ENCODE measurements at places on chromosomes 11 and 22. TPM values are rescaled to one million over a fixed set of nuclear protein-coding genes. Genes with fewer than 3 reads are reported as not detected.

DNA sequence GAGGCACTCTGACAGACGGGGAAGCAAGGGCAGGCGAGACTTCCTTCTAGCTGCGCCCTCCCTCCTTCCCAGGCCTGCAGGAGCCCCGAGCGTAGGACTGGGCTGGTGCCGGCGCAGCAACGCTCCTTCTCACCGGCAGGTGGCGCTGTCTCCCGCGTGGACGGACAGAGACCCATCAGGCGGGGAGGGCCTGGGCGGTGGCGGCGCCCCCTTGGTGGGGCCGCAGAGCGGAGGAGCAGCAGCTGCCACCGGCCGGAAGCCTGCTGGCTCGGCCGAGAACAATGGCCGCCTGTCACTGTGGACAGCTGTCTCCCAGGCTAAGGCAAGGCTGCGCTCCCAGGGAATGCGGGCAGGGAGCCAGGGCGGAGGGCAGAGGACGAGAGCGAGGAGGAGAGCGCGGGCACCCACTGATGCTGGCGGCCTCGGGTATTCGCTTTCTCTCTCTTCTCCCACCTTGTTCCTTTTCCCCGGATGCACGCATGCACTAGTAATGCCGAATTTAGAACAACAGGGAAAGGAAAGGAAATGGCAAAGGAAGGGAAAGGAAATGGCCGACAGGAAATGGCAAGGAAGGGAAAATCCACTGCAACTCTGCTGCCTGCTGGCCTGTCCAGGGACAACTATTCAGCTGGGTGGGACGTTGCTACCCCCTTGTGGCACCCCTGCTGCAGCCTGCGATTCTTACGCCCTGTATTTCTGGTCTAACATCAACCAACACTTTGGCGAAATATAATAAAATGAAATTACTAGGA is 14.4 kb downstream of the PPM1F start:
- H3K27ac ChIP-seq, result peak overlapping the region; percentile 97
- no peaks in the 10 kb centered on the region for H3K27me3 ChIP-seq
- no peaks in the 10 kb centered on the region for H3K36me3 ChIP-seq
- DNase-seq, result peak; percentile 97
- H3K4me3 ChIP-seq, result peak overlapping the region; percentile 57
- no peaks in the 10 kb centered on the region for H3K4me1 ChIP-seq

GRCh38 chr11:118607401-118608359 is at the start of gene PHLDB1:
PHLDB1 (plus strand) TSS chr11:118607615; CDS start chr11:118613837, 6,222 bp downstream.
- no peaks in the 10 kb centered on the region for H3K4me1 ChIP-seq
- H3K27ac ChIP-seq, result peak within 1 kb of the TSS; percentile 92
- peak within 1 kb of the TSS; percentile 76 for H3K4me3 ChIP-seq
- no peaks in the 10 kb centered on the region for H3K27me3 ChIP-seq

DNA sequence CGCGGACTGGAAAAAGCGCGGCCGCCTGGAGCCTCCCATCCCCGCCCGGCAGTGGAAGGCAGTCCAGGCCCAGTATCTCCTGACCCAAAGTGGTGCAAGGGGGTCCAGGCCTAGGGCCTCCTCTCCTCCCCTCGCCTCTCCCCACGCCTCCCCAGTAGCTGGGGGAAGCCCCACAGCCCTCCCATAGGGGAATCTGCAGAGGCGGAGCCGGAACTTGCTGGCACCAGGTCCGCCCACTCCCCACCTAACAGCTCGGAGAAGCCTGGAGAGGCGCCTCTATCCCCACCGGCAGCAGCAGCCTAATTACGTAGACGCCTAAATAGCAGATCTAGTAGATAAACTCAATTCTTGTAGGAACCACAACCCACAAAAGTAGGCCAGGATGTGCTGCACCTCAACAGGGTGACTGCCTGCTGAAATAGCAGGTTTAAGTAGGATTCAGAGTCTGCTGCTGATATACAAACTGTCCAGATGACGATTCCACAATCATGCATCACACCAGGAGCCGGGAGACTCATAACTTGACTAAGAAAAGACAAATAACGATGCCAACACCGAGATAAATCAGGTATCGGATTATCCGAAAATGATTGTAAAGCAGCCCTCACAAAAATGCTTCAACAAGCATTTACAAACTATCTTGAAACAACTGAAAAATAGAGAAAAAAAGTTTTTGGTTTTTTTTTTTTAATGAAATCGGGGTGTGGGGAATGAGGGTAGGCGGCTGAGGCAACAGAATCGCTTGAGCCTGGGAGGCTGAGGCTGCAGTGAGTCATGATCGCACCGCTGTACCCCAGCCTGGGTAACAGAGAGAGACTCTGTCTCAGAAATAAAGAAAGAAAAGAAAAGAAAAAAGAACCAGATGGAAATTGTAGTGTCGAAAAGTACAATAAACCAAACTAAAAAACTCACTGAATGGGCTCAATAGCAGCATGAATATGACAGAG is 11.4 kb upstream of the BRD1 start:
- peak; percentile 75 for DNase-seq
- no peaks in the 10 kb centered on the region for H3K27me3 ChIP-seq
- no peaks in the 10 kb centered on the region for H3K36me3 ChIP-seq
- no peaks in the 10 kb centered on the region for H3K4me1 ChIP-seq
- no peak overlapping the region for H3K4me3 ChIP-seq
- no peak overlapping the region for H3K27ac ChIP-seq

- no peak overlapping the region for H3K4me3 ChIP-seq
- no peak overlapping the region for H3K27ac ChIP-seq
- H3K4me1 ChIP-seq, result no peaks in the 10 kb centered on the region
- H3K36me3 ChIP-seq, result no peaks in the 10 kb centered on the region
- no peaks in the 10 kb centered on the region for H3K27me3 ChIP-seq
These were observed 18.3 kb upstream of the TTLL12 start for GRCh38 chr22:43205261-43205691.

DNA sequence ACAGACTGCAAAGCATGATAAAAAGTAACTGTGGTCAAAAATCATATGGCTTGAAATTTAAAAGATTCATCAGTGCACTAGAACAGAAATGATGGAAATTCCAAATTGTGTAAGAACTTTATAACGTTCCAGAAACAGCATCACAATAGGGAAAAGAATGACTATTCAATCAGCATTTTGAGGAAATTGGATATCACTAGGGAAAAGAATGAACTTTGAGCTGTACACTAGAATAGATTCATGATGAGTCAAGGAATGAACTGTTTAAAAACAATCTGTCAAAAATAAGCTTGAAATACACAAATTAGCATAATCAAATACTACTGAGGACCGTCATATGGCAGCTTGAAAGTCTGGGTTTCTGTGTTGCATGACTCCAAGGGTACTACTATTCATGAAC is 20.5 kb upstream of the HEPHL1 start:
- H3K4me1 ChIP-seq, result no peaks in the 10 kb centered on the region
- H3K36me3 ChIP-seq, result no peaks in the 10 kb centered on the region
- H3K27me3 ChIP-seq, result no peaks in the 10 kb centered on the region
- no peak overlapping the region for H3K27ac ChIP-seq
- no peak for DNase-seq

DNA sequence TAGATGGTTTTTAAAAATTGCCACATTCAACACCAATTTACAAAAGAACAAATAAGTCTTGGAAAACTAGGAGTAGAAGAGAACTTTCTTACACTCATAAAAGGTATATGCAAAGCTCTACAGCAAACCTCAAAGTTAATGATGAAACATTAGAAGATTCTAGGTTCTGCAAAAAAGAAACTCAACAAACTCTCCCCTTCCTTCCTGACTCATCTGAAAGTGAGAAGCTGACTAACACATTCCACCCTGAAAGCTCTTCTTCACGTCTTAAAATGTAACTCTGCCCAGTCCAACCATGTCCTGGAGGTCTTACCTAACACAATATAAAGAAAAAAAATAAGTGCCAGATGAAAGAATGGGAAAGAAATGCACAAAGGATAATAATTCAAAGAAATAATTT is 218.9 kb upstream of the ISX start:
- no peak overlapping the region for H3K4me3 ChIP-seq
- no peak for DNase-seq
- H3K27me3 ChIP-seq, result no peaks in the 10 kb centered on the region
- no peaks in the 10 kb centered on the region for H3K4me1 ChIP-seq

DNA sequence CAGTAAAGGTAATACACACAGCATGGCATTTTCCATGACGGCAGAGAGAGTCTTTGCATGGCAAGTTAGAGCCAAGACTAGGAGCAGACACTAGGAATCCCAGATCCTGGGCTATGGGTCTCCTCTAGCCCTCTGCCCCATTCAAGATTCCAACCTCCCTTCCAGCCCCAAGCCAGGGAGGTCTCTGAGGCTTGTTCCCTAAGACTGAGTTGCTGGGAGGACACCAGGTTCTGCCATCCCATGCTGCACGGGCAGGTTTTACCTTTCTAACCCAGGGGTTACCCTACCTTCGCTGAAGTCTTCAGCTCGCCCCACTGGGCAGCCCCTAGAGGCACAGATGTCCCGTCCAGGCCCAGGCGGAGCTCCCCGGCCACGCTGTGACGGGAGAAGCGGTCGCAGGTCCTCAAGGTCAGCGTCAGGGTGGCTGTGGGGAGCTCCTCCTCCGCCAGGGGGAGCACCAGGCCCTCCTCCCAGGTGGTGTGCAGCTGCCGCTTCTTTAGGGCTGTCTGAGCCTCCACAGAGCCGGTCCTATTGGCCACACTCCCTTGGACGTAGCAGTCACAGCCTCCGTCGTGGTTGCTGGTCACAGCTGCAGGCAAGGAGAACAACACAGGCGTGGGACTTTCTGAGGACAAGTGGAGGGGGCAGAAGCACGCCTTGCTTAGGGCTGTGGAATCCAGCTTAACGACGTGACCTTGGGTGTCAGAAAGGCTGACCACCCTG is 33.8 kb downstream of the SYT13 start:
- H3K4me3 ChIP-seq, result no peak overlapping the region
- H3K27me3 ChIP-seq, result no peaks in the 10 kb centered on the region
- H3K36me3 ChIP-seq, result no peaks in the 10 kb centered on the region
- H3K4me1 ChIP-seq, result no peaks in the 10 kb centered on the region
- DNase-seq, result peak; percentile 54

DNA sequence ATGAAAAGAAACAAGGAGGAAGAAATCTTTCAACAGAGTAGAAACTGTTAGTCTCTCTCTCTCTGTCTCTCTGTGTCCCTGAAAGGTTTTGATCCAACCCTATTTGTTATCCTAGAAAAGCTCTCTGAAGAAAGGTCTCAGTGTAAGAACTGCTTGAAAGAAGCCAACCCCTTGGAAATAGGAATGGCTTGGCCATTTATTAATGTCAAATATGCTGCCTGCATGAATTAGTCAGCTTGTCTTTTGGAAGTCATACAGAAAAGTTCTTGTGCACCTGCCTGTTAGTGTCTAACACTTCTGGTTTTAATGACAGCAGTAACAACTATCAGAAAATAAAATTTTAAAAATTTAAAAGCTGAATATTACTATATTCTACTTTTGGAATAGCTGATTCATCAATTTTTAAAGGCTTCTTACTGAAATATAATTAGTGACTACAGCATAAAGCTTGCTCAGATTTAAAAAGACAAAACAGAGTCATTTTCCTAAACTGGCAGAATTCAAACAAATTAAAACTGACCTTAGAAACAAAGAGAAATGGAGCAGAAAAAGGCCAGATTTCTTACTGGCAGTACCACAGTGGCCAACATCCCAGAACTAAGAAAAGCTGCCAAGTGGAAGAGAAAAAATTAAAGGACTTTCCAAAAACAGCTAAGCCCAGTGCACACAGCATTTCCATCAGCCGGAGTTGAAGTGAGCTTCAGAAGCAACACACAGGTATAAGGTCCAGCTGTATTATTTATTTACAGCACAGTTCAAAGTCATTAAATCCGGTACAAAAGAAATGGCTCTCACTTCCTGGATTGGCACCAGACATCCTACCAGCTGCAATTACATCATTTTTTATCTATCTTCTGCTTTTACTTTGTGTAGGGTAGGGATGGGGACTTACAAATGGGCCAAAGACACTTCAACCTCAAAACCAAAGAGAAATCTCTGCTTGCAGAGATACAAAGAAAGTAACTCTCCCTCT is 76.3 kb downstream of the PRCP start:
- no peak for DNase-seq
- H3K27me3 ChIP-seq, result no peaks in the 10 kb centered on the region
- no peaks in the 10 kb centered on the region for H3K36me3 ChIP-seq
- peaks cover 3% of the 10 kb centered on the region for H3K4me1 ChIP-seq

DNA sequence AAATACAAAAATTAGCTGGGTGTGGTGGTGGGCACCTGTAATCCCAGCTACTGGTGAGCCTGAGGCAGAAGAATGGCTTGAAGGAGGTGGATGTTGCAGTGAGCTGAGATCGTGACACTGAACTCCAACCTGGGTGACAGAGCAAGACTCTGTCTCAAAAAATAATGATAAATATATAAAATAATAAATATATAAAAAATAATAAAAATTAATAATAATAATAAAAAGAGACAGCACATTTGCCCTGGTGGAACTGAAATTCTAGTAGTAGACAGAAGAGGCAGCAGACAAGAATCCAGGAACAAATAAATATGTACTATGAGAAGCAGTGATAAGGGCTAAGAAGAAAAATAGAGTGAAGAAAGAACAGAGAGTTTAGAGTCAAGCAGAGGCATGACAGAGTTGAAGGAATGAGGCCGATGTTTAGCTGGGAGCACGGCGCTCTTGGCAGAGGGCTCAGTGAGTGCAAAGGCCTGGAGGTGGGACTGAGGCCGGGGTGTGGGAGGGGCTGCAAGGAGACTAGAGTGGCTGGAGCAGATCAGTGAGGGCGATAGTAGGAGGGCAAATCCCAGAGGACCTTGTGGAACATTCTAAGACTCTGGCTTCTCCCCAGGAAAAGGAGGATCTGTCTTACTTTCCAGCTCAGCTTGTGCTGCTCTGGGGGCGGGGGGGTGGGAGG is 410.3 kb downstream of the MN1 start:
- H3K27ac ChIP-seq, result no peak overlapping the region
- DNase-seq, result peak; percentile 69
- no peaks in the 10 kb centered on the region for H3K27me3 ChIP-seq
- H3K36me3 ChIP-seq, result no peaks in the 10 kb centered on the region

The KRTAP5-8 gene
- total RNA-seq, result 0.42 TPM

- H3K27me3 ChIP-seq, result no peaks in the 10 kb centered on the region
- H3K27ac ChIP-seq, result peak overlapping the region; percentile 56
- H3K4me1 ChIP-seq, result peaks cover 5% of the 10 kb centered on the region
- H3K36me3 ChIP-seq, result no peaks in the 10 kb centered on the region
- no peak overlapping the region for H3K4me3 ChIP-seq
These were observed 48.6 kb downstream of the TRIM29 start for GRCh38 chr11:120089036-120090001.

DNA sequence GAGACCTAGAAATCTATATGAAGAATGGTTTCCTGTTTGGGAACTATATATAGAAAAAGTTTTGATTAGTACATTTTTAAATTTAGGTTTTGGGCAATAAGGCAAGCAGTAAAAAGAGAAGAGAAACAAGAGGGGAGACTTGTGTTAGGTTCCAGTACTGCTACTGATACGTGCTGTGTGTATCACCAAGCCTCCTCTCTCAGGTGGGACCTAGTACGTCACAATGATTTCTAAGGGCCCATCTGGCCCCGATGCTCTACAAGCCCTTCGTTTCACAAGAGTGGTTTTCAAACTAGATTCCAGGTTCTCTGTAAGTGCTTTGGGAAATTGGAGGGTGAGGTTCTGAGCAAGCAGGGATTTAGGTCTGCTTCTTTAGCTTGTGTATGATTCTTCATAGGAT is 39.2 kb downstream of the USP35 start:
- H3K27me3 ChIP-seq, result no peaks in the 10 kb centered on the region
- peaks cover 5% of the 10 kb centered on the region for H3K36me3 ChIP-seq
- DNase-seq, result no peak
